KBM-7 (cell line): ENCODE measurements at places on chromosomes 2 and 18.

GRCh38 chr2:71601136-71602114 is 148.1 kb downstream of the DYSF start:
- DNase-seq, result no peak

DNA sequence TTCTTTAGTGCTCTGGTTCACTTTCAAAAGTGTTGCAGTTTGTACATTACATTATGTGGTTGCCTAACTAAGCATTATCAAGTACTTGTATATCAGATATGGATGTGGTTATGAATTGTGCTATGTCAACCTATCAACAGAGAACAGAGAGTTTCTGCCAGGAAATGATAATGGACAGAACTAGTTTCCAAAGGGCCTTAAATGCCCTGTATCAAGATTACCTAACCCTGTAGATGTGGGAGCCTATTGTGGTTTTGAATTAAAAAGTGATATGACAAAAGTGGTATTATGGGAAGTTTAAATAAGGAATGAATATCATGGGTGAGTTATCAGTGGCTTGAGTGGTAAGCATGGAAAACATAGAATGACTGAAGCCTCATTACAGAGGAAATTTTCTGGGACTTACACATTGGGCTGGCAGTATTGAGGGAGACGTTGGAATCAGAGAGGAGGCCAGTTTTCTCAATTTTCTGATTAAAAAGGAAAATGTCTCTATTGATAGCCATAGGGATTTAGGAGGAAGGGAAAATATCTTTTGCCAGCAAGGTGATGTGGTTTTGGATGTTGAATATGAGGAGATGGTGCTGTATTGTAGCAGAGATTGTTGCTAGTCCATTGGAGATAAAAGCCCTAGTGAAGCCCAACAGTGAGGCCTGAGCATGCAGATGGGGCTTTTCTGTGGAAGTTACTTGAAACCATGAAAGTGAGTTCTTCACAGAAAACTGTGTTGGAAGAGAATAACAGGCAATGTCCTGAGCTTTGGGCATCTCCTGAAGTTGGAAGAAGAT is 140.7 kb downstream of the TTC27 start:
- DNase-seq, result peak; percentile 12

GRCh38 chr2:140076164-140076563 is 1296.0 kb upstream of the NXPH2 start:
- no peak for DNase-seq

- DNase-seq, result no peak
These were observed 316.5 kb downstream of the EN1 start for GRCh38 chr2:118530976-118531375.

- no peak for DNase-seq
These were observed 249.9 kb upstream of the THUMPD2 start for GRCh38 chr2:40028792-40029488.

- no peak for DNase-seq
These were observed 55.2 kb downstream of the CCDC88A start for GRCh38 chr2:55364189-55365055.

DNA sequence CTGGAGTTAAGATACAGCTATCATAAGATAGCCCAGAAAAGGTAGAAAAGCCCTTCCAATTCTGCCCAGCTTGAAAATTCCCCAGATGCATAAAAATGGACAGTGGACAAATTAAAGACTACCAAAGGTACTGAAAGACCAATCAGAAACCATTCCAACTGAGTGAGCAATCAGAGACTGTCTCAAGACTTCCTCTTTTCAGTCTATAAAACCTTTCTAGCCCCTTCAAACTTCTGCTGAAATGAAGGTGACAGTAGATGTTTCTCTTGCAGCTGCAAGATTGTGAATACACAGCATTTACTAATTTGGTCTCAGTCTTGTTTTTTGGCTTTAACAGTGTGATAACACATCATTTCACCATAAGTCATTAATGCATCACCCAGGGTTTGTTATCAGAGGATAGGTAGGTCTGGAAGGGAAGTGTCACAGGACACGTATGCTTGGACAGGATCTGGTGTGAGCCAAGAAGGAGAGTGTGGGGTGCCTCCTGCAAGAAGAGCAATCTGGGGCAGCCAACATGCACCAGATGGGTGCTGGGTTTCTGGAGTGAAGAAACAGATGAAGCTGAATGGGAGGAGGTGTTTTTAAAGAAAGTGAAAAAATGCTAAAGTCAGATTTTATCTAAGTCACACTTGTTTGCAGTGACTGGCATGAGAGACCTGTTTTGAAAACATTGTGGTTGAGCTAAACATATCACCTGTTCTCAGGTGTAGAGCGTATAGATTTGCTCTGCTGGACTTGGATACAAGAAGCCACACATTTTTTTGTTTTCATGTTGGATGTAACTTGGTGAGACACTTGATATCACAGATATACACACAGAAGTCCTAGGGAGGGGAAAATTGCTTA is 75.3 kb upstream of the DDX18 start:
- DNase-seq, result peak; percentile 10

- DNase-seq, result no peak
These were observed 105.4 kb upstream of the TLK1 start for GRCh38 chr2:171266102-171266501.

DNA sequence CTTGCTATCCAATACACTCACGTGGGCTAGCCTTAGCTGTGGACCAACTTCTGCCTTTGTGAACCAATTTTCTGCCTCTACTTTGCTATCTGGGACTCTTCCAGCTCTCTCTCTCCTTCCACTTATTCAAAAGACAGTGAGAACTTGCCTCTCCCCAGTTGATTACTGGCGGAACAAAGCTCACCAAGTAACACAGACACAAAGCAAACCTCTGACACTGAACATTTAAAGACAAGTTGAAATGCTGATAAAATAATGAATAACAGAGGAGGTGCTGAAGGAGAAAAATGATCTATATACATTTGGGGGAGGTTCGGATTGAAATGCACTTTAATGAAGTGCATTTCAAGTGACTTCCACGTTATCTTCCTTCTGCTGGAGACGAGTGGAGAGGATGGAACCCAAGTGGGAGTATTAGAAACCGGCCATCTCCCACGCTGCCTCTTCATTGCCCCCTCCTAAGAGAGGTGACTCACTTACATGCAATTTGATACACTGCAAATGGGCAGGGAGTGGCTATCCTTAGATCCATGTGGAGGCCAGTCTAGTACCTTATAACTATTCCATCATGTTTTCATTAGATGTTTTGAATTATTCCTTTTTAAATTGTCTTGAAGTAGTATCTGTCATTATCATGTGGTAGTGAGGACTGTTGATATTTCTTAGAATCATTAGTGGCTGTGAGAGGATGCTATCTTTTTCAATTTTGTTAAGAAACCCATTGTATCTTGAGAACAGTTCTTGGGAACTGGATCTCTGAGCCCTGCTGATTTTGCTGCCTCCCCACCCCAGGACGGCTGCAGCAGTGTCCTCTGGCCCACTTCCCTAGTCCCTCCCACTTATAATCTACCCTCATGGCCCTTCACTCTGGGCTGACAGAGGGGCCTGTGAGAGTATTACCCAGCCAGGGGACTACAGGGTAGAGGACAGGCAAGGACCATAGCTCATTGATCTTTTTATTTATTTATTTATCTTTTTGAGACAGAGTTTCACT is 6.0 kb upstream of the GLI2 start:
- no peak for DNase-seq

GRCh38 chr2:85431570-85432205 is 13.2 kb downstream of the SH2D6 start:
- no peak for DNase-seq

DNA sequence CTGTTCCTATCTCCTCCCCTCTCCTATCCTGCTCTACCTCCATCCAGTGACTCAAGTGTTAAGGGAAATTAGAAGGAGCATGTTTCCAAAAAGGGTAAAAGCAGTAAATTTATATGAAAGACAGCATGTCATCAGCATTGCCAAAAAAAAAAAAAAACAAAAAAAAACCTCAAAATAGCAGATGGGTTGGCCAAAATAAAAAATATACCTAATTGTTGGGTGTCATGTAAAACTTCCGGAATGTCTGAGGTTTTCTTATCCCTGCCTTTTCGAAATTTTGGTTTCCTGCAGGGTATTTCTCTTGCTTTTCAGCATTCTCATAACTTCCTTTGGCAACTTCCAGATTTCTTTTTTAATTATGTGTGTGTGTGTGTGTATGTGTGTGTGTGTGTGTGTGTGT is 241.6 kb upstream of the FN1 start:
- peak; percentile 12 for DNase-seq

GRCh38 chr18:50356036-50356945 is 18.6 kb upstream of the SKA1 start:
- DNase-seq, result peak; percentile 57

GRCh38 chr2:199025146-199025545 is 432.6 kb downstream of the SATB2 start:
- DNase-seq, result no peak

- DNase-seq, result no peak
These were observed 4.6 kb downstream of the ARL5A start for GRCh38 chr2:151823651-151824050.

DNA sequence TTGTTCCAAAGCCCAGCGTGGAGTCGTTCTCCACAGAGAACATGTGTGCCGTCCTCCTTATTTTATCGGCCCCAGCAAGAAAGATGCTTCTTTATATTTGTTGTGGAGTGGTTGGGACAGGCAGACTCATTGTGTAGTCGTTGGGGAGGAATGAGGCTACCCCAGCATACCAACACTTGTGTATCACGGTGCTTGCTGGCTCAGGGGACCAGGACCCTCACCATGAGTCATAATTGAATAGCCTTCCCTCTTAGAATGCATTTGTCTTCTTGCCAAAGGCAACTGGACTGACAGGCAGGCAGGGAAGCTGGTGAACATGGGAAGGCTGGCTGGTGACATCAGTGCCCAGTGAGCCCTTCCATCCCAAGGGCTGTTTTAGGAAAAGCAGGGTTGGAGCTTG is 4.7 kb downstream of the CAPN10 start:
- DNase-seq, result no peak

GRCh38 chr2:10193851-10194820 is 71.6 kb downstream of the RRM2 start:
- DNase-seq, result no peak

DNA sequence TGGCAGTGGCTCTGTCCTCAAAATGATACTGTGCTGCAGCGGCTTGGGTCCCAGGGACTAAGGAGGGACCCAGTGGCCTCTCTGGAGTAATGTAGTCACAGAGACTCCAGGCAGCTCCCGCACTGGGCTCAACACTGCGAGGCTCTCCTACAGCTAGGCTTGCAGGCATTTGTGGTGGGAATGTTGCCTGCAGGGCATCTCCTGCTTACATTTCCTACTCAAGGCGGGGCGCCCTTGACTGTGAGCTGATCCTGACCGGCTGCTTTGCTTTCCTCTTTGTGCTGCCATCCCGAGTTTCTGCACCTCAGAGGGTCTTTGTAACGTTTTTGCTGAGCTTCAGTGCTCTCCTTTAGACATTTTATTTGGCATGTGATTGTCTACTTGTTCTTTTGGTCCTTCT is 177.4 kb upstream of the FN1 start:
- DNase-seq, result no peak

DNA sequence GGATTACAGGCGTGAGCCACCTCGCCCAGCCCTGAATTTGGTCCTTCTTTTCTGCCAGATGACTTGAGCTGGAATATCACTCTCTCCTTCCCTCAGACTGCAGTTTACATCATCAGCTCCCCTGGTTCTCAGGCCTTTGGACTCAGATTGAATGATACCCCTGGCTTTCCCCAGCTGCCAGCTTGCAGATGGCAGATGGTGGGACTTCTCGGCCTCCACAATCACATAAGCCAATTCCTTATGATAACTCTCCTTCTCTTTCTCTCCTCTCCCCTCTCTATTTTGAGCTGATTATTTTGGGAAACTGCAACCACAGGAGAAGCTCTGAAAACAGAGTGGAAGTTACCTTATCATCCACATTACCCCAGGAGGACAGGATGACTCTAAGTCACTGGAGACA is 33.4 kb upstream of the ATP8B1 start:
- DNase-seq, result no peak

- DNase-seq, result no peak
These were observed 127.5 kb upstream of the ID2 start for GRCh38 chr2:8554296-8554806.

- DNase-seq, result no peak
These were observed 121.0 kb downstream of the KLHL29 start for GRCh38 chr2:23505984-23506380.

DNA sequence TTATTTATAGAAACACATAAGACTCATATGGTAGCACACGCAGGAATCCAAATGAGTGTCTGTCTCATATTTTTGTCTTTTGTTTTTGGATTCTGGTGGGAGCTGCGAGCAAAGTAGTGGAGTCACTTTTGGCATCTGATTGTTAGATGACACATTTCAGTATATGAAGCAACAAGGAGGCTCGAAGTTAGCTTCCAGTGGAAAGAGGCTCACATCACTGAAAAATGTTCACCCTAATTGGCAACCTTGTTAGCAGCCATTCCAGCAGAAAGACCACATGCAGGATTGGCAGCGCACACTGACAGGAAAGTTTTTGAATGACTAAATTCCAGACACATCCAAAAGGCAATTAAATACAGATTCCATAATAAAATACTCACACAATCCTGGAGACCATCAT is 87.4 kb downstream of the MYT1L start:
- DNase-seq, result no peak

- DNase-seq, result no peak
These were observed 56.0 kb upstream of the NFU1 start for GRCh38 chr2:69493268-69493667.

GRCh38 chr18:61581578-61582201 is 248.5 kb downstream of the CDH20 start:
- DNase-seq, result peak; percentile 89

GRCh38 chr2:164597983-164598382 is 23.3 kb downstream of the GRB14 start:
- DNase-seq, result peak; percentile 23

- DNase-seq, result no peak
These were observed 49.1 kb downstream of the LOXHD1 start for GRCh38 chr18:46607926-46608325.

DNA sequence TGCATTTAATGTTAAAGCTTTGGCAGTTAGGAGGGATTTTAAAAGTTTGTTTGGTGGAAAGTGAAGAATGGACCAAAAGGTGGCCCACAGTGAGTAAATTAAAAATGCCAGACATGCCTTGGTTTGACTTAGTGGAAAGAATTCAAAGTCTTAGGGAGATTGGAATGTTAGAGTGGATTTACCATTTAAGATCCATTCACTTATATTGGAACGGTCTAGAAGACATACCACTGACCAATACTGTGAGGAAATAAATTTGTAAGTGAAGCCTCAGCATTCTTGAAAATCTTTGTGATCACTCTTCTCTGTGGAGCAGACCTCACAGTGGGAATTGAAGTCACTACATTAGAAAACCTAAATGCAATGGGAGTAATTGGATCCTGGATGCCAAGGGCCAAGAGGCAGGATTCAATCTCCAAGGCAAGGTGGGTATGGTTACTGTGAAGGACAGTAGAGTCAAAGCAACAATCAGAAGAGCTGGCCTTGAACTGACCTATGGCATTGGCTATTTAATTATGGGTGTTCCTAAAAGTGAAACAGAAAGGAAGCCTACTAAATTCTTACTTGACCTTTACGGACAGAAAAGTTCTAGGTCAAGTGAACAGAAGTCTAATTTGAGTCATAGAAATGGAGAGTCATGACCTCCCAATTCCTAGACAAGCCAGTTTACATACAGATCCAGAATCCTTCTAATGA is 40.2 kb upstream of the VRK2 start:
- DNase-seq, result no peak
